ENCODE measurements at places on chromosomes 12 and 14.
A peak's percentile ranks its signal among the peaks of the same experiment; 100 is the strongest.

GRCh38 chr14:71690478-71690877 lies 241.8 kb upstream of the RGS6 start:
- no peak for DNase-seq

DNA sequence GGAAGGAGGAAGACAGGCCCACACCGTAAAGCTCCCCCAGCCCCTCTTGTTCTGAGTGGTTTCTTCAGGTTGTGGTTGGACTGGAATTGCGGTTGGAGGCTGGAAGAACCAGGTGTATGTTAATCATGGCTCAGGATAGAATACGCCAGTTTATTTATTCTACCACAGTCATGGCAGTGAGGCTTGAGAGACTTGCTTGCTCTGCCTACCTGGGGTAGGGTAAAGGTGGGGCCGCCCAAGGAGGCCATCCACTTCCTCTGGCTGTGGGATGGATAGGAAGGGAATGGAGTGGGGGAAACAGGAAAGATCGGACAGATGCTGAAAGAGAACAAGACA lies 8.1 kb downstream of the SHMT2 start:
- no peak for DNase-seq

DNA sequence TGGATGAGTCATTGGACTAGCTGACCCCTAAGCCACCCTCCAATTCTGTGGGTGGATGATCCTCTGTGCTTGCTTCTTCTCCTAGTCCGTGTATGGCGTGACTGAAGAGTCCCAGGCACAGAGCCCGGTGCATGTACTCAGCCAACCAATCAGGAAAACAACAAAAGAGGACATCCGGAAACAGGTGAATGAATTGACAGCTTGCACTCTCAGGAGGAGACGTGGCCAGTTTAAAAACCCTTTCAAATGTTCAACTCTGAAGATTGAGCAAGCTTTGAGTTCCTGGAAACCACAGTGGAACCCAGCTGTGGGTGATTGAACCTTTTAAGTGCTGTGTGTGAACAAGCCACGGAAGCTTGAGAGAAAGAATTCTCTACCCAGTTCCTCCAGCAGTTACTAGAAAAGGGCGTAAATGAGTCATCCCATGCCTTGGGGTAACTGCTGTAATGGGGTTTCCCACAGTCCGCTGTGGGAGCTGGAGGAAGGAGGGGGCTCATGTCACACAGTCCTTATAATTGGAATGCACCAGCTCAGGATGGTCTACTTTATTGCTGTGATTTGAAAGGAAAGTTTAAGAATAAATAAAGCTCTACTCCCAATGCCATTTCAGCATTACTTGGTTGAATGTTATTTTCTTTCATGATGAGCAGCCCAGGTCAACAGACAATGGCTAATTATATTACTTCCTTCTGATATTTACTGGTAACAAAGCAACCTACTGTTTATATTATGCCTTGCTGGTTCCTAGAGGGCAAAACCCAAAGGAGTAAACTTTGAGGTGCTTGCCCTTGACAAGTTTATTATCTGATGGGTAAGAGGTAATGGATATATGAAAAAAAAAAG lies 417.0 kb downstream of the DPF3 start:
- peak; percentile 47 for DNase-seq

- no peak for DNase-seq
Measured at GRCh38 chr14:61653507-61653906, 41.8 kb upstream of the HIF1A start.

Data from stimulated activated effector memory CD8-positive, alpha-beta T cell treated with anti-CD3 and anti-CD28 coated beads, Interleukin-12 subunit alpha, Interleukin-12 subunit beta, amount 100 ng/mL, for 72 hours (primary cell).